ENCODE measurements at places on chromosomes 4 and X. TPM values are rescaled to one million over a fixed set of nuclear protein-coding genes. Genes with fewer than 3 reads are reported as not detected.

DNA sequence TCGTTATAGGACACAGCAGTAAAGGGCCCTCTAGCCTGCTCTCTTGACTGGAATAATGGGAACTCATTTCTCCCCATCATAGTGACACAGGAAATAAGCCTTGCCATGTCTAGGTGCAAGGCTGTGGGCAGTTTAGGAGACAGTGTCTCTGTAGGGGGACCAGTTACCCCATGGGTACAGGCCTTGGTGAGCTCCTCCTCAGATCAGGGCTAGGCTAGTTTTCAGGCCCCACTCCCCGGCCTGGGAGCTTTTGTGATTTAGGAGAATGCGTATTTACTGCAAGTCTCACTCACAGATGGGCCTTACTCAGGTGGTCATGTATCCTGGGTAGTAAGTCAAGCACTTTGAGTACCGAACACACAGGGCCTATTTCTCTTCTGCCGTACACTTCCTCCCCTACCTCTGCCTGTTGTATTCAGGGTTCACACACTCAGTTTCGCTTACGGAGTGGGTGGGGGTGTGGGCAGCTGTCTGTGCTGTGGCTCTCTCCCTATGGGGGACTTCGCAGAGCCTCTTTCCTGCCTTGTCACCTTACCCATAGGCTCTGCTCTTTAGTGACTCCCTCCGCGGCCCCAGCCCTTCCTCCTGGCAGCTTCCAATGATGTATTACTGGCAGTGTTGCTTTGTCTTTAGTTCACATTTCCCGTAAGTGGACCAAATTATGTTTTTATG is 34.2 kb downstream of the FAM193A start:
- peaks cover 26% of the 10 kb centered on the region for H3K4me1 ChIP-seq
- peak; percentile 64 for DNase-seq
- H3K27me3 ChIP-seq, result no peaks in the 10 kb centered on the region
- no peak overlapping the region for H3K4me3 ChIP-seq
- H3K27ac ChIP-seq, result peak overlapping the region; percentile 25
- peaks cover 1% of the 10 kb centered on the region for H3K36me3 ChIP-seq

TMPRSS11F gene
- not detected for total RNA-seq

DNA sequence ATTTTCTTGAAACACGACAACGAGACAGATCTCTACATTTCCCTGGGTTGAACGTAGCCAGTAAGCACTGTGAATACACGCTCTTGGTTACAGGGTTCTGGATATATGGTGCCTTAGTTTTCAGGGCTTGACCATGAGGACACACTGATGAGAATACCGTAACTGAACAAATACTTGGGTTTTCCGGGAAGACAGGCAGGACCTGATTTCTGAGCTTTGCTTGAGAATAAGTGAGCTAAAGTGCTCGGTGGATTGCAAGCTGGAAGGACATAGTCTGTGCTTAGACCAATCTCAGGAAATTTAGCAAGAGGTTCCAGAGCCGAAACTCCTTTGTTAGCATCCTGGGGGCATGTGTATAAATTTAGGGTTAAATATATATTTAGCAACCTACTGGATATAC is 876 bp upstream of the TACR3 start:
- no peaks in the 10 kb centered on the region for H3K4me1 ChIP-seq
- no peak overlapping the region for H3K27ac ChIP-seq
- DNase-seq, result no peak
- no peaks in the 10 kb centered on the region for H3K27me3 ChIP-seq
- H3K36me3 ChIP-seq, result no peaks in the 10 kb centered on the region

NUP62CL gene
- 0.87 TPM for total RNA-seq

GUCY1A1 gene
- 49.1 TPM for total RNA-seq

GRCh38 chr4:167196344-167197012 is 37.8 kb downstream of the SPOCK3 start:
- no peak overlapping the region for H3K27ac ChIP-seq
- H3K27me3 ChIP-seq, result no peaks in the 10 kb centered on the region
- H3K4me1 ChIP-seq, result no peaks in the 10 kb centered on the region
- no peak overlapping the region for H3K4me3 ChIP-seq

FNIP2 gene
- 28.7 TPM for total RNA-seq

STK32B gene
- 5.5 TPM for total RNA-seq

PLAC8 gene
- total RNA-seq, result 56.9 TPM

Measured in stomach (tissue), 19 donors.